Stimulated activated CD4-positive, alpha-beta T cell treated with anti-CD3 and anti-CD28 coated beads, Interleukin-4, amount 100 ng/mL, for 1 hour (primary cell): ENCODE measurements at places on chromosomes 5 and 9.

DNA sequence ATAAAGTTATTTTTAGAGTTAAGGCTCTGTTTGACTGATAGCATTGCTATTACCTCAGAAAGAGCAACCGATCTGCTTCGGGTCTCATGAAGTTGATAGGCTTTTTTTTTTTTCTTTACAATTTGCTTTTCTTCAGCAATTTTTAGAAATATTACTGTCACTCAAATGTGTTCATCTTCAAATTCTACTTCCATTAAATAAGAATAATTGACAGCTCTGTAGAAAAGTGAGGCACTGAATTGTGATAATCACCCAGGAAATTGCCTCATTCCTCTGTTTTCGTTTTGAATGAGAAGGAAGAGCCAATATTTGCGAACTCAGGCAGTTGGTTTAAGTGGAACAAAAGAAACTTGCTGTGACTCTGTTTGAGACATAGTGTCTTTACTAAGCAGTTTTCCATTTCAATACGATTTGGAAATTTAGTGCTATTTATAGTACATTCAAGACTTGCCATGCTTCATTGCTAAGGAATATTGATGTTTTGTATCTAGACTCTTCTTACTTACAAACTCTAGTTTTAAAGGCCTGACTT lies 700.5 kb upstream of the CDH10 start:
- DNase-seq = no peak

GRCh38 chr9:125932012-125932411 lies 184.8 kb downstream of the PBX3 start:
- no peak for DNase-seq

GRCh38 chr9:116860509-116861120 lies 173.5 kb downstream of the TRIM32 start:
- DNase-seq = peak; percentile 5

DNA sequence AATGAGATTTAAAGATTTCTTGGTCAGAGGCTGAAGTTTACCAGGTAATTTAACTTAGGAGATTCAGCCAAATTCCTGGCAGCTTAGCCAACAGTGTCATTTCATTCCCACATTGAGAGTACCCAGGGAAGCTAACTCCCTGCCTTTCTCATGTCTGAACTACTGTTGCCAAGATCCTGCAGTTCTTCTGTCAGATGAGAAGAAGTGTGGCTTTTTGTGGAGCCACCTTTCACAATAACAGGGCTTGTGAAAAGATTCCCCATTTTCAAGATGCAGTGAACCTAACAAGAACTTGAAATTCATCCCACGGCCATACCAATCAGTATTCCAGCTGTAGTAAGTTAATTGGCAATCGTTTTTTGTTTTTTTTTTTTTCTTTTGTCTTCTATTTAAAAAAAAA lies 176.4 kb downstream of the XRCC4 start:
- DNase-seq = no peak

- DNase-seq = no peak
These were observed 1.8 kb downstream of the LCNL1 start for GRCh38 chr9:136984464-136985026.

DNA sequence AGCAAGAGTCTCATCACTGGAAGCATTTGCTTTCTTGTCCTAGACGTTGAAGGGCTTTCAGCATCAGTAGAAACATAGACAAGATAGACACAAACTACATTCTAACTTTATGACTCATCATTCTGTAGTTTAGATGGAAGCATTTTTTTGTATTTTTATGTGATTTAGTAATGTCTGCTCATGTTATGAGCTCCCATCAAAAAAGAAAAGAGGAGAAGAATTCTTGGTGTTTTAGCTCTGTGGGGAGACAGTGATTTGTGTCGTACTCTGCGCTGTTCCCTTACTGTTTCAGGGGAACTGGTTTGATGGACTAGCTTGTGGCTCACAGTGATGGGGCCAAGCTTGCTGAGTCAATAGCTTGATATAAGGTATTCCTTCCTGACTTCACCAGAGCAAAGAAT lies 159.2 kb upstream of the WWC1 start:
- DNase-seq = no peak

GRCh38 chr5:52707616-52708015 lies 80.1 kb upstream of the ITGA1 start:
- no peak for DNase-seq

GRCh38 chr5:154214371-154215106 lies 24.0 kb downstream of the GALNT10 start:
- DNase-seq = no peak

DNA sequence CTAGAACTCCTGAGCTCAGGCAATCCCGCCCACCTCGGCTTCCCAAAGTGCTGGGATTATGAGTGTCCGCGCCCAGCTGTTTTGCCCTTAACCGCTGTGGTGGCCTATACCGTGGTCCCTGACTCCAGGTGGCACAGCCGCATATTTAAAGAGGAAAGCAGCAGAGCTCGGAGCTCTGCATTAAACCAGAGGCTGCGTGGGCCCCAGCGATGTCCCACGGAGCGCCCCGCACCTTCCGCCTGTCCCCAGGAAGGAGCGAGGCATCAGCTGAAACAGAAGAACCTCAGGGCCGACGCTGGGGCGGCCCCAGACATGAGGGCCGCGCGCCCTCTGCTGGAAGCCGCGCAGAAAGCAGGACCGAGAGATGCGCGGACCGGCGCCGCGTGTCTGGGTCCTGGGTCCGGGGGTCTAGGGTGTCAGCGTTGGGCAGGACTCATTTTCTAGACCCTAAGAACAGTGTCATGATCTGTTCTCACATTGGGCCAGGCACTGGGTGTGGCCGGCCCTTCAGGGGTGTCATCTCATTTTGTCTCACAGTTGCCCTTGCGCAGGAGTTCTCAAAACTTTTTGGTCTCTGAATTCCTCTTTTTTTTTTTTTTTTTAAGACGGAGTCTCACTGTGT lies 37.7 kb downstream of the LAMC3 start:
- DNase-seq = peak; percentile 78

GRCh38 chr5:172983542-172984243 lies at the start of gene ATP6V0E1:
ATP6V0E1 (plus strand) TSS chr5:172983771; CDS start chr5:172983861, 90 bp downstream.
- DNase-seq = peak; percentile 95

DNA sequence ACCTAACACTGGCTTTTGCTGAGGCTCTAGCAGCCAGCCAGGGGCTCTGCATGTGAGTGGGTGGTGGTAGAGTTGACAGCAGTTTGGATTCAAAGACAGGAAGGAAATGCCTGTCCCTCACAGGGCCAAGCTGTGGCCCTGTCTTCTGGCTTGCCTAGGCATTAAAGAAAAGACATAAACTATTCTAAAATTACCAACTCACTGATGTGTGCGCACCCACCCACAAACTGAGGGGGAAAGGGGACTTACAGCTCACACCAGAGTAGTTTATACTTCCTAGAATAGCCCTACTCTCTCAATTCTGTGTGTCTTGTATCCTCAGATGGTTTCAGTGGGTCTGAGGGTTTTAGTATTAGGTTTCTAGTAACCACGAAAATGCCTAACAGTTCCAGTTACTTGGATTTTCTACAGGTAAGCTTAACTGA lies 18.3 kb upstream of the IL13 start:
- DNase-seq = no peak

DNA sequence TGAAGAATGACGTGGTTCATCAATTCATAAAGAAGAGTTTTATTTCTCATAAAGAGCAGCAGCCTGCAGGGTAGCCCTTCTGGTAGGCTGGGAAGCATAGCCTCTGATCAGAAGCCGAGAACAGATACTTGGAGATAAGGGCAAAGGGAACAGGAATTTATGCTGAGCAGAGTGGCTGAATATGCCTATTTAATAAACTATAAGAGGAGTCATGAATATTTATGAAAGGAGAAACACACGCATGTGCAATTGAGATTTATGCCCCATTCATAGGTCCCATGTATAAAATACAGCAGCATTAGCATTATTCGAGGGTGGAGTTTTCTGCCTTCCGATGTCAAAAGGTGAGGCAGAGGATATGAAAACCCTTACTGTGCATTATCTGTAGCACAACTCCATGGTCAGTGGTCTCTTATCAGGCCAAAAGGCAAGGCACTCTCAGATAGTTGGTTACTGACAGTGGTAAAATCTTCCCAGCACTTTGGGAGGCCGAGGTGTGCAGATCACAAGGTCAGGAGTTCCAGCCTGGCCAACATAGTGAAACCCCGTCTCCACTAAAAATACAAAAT lies 569.1 kb downstream of the ACTL7B start:
- no peak for DNase-seq

- no peak for DNase-seq
These were observed 642.9 kb downstream of the MAT2B start for GRCh38 chr5:164148292-164148691.

DNA sequence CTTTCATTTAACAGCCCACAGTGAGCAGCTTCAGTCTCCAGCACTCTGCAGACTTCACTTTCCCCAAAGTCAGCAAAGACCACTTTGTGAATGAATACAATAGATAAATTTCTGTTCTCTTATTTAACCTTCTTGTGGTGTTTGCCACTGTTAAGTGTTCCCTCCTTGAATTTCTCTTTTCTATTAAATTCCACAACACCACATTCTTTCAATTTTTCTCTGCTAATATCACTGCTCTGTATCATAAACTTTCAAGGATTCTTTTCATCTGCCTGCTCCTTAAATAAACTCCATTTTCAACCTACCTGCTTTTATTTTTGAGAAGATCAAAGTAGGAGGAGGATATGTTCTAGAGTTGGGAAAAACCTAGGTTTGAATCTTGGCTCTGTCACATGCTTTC lies 739.5 kb upstream of the GRAMD2B start:
- DNase-seq = no peak

DNA sequence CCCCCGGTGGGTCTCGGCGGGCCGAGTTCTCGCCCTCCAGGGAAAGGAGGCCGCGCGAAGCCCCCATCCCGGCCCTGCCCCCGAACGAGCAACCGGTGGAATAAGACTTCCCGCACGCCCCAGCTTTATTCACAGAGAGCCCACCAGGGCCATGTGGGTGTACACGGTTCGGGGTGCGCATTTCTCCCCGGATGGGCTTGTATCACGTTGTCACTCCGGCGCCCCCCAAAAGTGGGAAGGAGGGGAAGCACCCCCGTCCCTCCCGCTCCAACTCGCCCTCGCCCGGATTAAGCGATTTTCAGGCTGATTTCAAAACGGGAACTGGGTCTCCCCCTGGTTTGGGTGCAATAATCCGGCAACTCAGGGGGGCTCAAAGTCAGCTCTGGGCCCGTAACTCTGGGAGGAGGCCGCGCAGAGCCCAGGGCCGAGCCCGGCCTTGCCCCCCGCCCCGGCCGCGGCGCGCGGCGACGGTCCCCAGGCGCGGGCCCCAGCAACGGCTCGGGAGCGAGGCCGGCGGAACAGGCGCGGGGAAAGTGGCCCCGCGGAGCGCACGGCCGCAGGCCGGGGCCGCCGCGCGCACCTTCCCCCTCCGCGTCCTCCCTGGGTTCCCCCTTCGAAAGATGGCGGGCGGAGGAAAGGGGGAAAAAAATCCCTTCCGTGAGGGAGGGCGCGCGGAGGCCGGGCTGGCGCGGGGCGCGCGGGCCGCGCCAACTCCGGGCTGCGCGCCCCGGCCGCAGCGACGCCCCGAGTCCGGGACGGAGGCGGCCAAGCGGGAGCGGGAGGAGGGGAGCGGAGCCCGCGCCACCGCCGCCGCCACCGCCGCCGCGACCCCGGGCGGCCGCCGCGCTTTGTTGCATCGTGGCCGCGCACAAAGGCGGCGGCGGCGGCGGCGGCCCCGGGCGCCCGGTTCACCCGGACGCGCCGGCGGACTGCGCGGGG lies 644 bp downstream of the BRD3 start:
- DNase-seq = peak; percentile 52

GRCh38 chr9:81077572-81077971 lies 611.8 kb downstream of the TLE1 start:
- DNase-seq = no peak

- DNase-seq = peak; percentile 35
These were observed at the start of gene FSTL4 for GRCh38 chr5:133612249-133612860. FSTL4 (minus strand) TSS chr5:133612541.

DNA sequence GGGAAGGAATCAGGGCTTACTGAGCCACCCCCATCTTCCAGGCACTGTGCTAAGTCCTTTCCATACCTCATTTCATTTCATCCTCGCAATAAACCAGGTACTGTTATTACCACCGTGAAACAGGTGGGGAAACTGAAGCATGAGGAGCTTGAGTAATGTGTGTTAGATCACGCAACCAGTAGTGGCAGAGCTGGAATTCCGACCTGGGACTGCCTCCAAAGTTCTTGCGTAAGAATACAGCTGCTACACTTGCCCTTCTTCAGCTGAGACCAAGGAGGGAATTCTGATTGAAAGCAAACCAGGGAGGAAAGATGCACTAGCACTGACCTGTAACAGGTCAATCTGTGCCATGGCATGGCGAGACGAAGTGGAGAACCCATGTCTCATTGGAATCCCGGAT lies 113.4 kb upstream of the MSX2 start:
- DNase-seq = no peak

DNA sequence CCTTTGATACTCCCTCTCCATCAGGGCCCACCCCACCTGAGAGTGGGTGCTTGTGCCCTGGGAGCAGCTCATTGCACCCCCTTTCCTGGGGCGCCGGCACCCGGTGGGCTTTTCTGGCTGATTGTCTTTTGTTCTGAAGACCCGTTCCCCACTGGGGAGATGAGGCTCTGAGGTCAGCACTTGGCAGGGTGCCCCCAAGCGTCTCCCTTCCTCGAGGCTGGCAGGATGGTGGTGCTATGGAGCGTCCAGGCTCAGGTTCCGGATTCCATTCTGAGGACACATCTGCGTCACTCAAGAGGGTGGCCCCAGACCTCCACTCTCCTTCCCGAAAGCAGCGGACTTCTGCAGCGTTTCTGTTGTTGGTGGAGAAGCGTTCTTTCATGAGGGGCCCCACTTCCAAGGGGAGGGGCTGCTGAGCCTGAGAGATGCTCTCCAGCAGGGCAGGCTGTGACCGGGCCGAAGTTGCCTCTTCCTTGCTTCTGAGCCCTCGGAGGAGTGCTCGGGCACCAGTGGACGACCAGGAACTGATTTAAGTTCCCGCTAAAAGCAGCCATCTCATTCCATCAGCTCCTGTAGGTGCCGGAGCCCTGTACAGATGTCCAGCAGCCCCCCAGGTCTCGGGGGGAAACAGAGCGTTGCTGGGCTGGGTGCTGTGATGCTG lies 42.2 kb downstream of the COL5A1 start:
- no peak for DNase-seq

DNA sequence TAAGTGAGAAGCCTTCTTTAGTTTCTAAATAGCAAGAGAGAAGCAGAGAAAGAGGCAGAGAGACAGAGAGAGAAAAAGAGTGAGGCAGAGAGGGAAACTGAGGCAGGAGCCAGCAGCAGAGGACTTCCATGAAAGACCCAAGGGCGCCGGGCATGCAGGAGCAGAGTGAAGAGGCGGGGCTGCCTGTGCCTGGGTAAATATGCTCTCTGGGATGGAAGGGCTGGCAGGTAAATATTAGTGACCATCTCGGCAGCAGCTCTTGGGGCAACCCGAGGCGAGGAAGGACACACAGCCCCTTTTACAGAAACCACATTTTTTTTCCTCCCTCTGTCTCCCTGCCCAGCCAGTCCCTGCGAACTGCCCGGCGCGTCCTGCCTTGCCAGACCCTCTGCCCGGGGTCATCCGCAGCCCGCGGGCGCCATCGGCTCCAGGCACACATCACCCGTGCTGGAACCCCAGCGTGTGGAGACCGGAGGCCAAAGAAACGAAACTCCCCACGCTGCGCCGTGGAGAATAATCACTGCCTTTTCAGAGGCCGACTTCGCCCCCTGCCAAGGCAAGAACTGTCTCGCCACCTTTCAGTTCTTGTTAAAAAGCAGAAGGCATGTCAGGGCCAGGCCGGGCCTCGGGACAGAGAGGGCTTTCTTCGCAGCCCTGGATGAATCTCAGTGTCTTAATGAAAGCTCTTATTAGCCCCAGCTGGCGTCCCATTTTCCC lies 61.3 kb downstream of the BOD1 start:
- no peak for DNase-seq
